H7 (cell line): ENCODE measurements at places on chromosomes 1 and 21. TPM values are rescaled to one million over a fixed set of nuclear protein-coding genes. Genes with fewer than 3 reads are reported as not detected.

Gene IL19
- total RNA-seq = not detected in 2 replicates

Gene SLC6A17
- 0.17 and 0.22 TPM in 2 replicates for total RNA-seq

GRCh38 chr1:97783751-97784150, 137.1 kb downstream of the DPYD start:
- DNase-seq = no peak

- no peak for DNase-seq
These were observed 476.5 kb downstream of the PTPRU start for GRCh38 chr1:29712801-29713200.

- no peak for DNase-seq
These were observed 14.2 kb upstream of the ZNF496 start for GRCh38 chr1:247345881-247346280.

DNA sequence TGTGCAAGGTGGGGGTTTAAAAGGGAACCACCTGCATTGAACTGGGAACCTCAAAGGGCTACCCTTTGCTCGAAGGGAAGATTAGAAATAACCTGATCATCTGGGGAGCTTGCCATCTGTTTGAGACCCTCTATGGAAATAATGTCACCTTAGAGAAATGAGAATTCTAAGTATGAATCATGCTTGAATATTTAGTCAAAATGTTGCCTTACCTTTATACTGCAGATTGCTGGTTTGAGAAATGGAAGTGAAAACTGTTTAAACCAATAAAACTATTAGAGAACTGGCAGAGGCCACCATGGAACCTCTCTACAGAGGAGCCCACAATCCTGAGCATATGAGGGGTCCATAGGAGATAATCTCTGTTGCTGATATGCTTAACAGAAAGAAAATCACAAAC, 131.2 kb upstream of the FAM78B start:
- no peak for DNase-seq

GRCh38 chr21:42747746-42748351, 94.4 kb downstream of the PDE9A start:
- peak; percentile 53 for DNase-seq

DNA sequence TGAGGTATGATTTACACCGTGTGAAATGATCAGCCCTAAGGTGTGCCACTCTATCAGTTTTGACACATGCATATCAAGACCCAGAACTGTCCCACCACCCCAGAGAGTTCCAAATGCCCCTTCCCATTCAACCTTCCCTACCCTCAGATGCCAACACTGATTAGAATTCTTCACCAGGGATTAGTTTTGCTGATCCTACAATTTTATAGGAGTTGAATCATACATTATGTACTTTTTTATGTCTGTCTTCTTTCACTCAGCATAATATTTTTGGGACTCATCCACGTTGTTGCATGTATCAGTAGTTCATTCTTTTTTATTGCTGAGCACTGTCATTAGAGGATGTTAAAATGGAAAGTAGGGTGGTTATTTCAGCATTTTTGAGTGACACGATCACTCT, 178.3 kb downstream of the ZSCAN20 start:
- DNase-seq = no peak

- peak; percentile 16 for DNase-seq
These were observed 9.3 kb upstream of the IKBKE start for GRCh38 chr1:206460836-206461426.

DNA sequence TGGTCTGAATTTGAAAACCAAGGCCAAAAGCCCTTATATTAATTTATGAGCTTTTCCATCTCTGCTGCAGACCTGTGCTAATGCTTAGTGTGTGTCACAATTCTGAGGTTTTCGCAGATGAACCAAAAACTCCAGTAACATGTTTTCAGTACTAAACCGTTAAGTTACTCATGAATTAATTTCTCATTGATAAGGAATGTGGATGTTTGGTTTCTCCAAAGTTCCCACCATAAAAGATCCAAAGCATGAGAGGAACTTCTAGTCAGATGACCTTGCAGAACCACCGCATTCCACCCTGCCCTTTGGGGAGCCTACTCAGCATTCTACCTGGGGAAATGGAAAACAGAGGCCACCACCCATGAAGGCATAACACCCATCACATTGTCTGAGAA, 7.5 kb upstream of the LEPR start:
- DNase-seq = no peak

DNA sequence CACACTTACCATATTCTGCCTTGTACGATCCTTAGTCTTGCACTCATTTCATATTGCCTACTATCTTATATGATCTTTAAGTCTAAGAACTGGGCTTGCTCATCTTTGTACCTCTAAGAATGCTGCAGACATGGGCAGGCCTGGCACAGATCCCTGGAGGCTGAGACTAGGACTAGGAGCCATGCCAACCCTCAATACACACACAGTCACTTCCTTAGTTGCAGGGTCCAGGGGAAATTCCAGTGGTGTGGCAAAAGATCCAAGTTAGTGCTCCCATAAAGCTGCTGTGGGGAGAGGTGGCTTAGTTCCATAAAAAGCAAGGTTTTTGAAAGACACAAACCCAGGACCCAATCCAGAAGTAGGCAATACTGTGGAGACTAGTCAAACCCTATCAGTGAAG, 59.9 kb downstream of the CYYR1 start:
- no peak for DNase-seq

- no peak for DNase-seq
These were observed 25.6 kb upstream of the IER5 start for GRCh38 chr1:181062836-181063428.

DNA sequence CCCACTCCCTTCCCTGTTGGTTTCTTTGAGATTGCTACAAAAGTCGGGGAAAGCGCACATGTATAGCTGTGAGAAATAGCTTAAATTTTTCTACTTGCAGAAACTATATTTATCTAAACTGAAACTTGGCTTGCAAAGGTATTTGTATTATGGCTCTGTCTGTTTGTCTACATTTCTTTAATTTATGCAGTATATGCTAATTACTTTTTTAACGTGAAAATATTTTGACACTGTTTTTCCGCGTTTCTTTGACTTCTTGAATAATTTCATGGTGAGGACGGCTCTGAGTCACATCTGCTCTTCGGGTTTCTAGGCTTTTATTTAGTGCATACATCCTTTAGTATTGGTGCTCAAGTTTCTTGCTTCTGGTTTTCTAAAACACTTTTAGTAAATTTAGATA, 182.1 kb upstream of the ZRANB2 start:
- DNase-seq = no peak

DNA sequence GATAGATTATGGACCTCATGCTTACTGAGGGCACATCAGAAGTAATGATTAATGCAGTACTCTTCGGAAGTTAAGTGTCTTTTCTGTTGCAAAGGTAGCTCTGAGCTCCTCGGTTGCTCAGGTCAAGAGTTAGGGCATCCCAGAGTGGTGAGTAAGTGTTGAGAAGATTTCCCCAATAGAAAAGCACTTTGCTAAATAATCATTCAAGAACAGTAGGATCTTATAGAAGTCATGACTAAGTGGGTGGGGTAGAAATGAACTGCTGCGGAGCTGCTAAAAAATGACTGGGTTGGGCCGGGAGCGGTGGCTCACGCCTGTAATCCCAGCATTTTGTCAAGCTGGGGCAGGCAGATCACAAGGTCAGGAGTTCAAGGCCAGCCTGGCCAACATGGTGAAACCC, 648.6 kb upstream of the CAMK1G start:
- DNase-seq = no peak

DNA sequence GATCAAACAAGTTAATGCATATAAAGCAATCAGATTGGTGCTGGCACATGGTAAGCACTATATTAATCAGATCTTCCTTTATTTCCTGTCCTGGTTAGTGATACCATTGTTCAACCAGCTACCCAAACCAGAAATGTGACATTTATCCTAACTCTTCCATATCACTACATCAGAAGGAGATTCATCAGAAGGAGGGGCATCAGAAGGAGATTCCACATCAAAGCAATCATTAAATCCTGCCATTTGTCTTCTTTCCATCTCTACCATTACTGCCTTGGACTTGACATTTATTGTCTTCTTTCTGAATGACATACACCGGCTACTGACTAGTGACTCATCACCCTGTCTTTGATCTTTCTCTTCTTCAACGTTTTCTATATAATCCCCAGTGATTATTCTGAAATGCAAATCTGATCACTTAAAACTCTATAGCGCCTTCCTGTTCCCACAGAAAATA, 75.0 kb downstream of the DNM3 start:
- no peak for DNase-seq
